ENCODE measurements at places on chromosomes 16 and 17.

DNA sequence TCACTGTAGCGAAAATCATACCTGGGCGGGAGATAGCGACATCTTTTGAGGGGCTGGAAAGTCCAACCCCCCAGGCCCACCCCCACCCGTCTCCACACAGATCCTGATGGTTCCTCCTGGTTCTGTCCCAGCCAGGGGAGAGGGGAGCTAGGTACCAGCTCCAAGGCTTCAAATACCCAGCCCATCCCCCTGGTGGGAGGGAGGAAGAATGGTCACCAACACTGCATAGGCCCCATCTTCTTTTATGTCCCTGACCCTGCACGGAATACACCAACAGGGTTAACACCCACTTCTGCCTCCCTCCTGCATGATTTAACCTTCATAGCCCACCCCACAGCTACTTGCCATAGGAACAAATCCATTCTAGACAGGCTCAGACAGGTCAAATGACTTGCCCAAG lies 9.3 kb downstream of the HAP1 start:
- no peak for DNase-seq

DNA sequence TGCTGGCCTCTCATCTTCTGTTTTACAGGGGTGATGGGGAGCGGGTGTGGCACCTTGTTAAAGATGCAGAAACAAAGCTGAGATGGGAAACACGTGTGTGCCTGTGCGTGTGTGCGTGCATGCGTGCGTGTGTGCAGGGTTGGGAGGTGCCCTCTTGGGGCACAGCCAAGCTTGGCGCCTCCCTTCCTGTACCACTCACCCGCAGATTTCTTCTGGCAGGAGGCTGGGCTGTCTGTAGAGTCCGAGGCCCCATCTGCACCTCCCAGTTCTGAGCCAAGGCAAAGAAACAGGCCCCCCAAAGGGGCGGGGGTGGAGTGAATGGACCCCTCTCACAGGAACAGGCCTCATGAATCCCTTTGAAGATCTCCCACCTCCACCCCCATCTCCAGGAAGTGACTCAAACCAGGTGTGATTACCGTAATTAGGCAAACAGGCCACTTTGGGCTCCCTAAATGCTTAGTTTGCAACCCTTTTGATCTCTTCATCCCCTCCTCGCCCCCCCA lies 20.9 kb downstream of the TNS4 start:
- DNase-seq, result no peak

DNA sequence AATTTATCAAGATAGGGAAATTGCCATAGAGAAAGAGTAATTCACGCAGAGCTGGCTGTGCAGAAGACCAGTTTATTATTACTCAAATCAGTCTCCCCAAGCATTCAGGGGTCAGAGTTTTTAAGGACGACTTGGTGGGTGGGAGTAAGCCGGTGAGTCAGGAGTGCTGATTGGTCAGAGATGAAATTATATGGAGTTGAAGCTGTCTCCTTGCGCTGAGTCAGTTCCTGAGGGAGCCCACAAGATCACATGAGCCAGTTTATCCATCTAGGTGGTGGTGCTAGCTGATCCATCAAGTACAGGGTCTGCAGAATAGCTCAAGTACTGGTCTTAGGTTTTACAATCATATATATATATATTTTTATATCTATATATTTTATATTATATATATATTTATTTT lies 6.0 kb upstream of the AQP8 start:
- DNase-seq, result peak; percentile 84

DNA sequence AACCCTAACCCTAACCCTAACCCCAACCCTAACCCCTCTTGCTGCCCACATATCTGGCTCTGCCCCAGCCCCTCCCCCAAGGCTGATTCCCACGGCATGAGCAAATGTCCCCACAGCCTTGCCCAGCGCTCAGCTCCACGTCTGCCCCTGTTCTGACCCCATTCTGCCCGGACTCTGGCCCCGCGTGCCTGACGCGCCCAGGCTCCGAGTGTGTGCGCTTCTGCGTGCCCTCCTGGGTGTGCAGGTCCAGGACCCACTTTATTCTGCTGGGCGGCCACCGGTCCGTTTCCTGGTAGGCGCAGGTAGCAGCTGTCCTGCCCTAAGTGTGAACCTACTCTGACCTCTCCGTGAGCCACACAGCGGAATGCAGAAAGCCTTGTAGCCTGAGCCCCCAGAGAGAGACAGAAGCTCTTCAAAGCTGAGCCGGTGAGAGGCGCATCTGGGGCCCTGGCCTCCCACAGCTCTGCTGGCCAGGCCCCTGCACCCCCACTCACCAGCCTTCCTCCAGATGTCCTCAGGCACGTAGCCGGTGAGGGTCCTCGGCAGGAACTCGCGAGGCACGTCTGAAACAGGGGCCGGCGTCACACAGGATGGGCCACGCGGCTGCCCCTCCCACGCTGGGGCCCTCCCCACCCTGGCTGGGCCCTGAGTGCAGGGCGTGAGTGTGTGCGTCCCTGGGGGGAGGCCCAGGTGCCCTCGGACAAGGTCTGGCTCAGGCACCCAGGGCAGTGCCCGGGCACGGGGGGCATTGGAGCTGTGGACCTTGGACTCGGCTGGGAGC lies 14.0 kb upstream of the PABPN1L start:
- no peak for DNase-seq

DNA sequence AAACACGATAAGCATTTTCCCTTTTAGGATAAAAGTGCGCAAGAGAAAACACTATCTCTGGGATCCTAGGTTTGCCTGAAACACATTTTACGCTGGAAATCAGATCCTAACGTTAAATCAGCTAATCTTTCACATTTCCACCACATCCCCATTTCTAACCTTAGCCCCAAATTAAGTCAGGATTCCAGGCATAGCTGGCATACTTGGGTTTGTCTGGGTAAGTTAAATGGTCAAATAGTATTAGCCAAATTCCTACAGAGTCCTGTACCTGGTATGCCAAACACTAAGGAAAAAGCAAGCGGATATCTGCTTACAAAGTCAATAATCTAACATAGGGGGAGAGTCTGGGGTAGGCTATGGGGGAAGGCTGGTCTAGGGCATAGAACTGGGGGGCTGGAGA lies 557.4 kb upstream of the ZFHX3 start:
- no peak for DNase-seq

GRCh38 chr16:61820398-61820797 lies 215.8 kb downstream of the CDH8 start:
- no peak for DNase-seq

DNA sequence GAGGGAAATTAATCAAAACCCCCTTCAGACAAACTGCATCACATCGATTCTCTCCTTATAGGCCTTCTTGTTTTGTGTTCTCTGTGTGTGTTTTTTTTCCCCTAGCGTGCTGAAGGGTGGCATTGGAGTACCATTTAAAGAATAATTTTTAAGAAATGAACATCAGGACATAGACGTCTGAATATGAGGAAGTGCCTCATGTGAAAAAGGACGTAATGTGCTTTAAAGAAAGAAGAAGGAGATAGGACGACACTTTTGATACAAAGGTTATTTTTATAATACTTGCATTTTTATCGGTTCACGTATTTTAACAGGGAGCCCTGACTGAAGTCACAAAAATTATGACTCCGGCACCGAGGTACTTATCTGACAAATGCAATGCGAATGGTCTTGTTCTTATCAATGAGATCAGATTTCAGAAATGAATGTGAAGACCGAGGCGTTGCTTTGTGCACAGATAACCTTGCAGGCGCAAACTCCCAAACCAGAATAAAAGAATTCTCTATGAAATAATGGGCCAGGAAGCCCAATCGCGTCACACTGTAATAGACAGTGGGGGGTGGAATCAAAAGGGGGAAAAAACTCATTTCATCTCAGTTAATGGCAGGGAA lies 606.3 kb downstream of the MAF start:
- DNase-seq, result no peak

- DNase-seq, result no peak
Observed at GRCh38 chr17:15319452-15320010, 21.9 kb downstream of the TEKT3 start.

DNA sequence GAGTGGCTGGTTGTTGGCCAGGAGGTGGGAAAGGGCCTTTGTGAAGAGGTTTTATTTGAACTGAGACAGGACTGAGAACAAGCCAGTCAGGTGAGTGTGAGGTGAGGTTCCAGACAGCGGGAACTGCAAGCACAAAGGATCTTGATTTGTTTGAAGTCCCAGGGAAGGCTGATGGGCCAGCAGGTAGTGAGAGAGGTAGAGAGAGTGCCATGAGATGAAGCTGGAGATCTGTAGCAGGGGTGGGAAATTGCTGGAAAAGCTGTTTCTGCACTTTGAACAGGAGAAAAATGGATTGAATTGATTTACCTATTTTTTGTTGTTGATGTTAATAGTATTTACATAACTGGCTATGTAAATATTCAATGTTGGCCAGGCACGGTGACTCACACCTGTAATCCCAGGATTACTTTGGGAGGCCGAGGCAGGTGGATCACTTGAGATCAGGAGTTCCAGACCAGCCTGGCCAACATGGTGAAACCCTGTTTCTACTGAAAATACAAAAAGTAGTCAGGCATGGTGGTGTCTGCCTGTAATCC lies 7.7 kb upstream of the DCTPP1 start:
- DNase-seq, result no peak

- no peak for DNase-seq
Observed at GRCh38 chr16:17261197-17261858, 209.4 kb downstream of the XYLT1 start.
